ENCODE measurements at places on chromosomes 5 and 9. TPM values are rescaled to one million over a fixed set of nuclear protein-coding genes. Genes with fewer than 3 reads are reported as not detected.

DNA sequence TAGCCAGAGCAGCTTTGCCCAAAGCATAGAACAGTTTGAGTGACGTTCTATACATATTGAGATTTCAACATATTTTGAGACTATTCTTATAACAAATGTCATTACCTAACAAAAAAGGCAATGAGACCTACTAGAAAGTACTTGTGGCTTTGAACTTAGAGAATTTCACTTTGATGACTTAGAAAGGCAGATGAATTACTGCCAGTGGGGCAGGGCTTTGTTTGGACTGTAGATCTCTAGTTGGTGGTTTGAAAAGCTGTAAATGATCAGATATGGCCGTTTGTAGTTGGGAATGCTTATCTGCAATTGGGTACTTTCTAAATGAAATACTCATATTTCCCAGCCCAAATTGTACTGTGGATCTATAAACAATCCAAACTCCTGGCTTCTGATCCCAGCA lies 28.1 kb downstream of the SOX30 start:
- no peak for DNase-seq

DNA sequence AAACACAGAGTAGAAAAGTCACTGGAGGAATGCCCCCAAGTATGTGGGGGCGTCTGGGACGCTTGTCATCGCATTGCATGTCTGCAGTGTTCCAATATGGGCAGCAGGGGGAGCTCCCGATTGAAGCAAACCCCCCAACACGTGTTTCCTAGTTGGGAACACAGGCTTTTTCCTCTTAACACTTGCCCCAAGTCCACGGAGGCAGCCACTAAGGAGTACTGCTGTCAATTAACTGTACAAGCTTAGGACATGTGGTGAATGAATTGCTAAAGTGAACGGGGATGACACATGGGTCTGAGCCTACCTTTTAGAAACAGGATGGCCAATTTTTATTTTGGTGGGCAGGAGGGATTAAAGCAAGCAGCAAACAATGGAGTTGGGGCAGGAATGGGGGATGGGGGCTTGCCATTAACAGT lies 2.2 kb downstream of the GABRB2 start:
- DNase-seq = no peak

Gene RNF180
- polyA plus RNA-seq = 9.0 TPM

GRCh38 chr9:69445251-69445650 lies 120.2 kb downstream of the ENTREP1 start:
- no peak for DNase-seq

Gene GABRA6
- polyA plus RNA-seq = not detected
